GOT3 (cell line): ENCODE measurements at places on chromosomes 12 and 14.

DNA sequence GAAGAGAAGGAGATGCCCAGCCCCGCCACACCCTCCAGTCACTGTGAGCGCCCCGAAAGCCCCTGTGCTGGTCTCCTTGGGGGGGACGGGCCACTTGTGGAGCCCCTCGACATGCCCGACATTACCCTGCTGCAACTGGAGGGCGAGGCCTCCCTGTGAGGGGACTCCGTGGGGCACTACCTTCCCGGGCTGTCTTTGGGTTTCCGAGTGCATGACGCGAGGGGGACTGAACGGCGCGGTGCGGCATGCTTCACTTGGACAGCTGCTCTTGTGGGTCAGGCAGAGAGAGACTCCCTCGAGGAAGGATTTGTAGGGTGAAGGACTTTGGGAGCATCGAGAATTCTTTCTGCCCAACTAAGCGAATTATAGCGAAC lies 1.1 kb downstream of the CCDC184 start:
- DNase-seq: no peak

DNA sequence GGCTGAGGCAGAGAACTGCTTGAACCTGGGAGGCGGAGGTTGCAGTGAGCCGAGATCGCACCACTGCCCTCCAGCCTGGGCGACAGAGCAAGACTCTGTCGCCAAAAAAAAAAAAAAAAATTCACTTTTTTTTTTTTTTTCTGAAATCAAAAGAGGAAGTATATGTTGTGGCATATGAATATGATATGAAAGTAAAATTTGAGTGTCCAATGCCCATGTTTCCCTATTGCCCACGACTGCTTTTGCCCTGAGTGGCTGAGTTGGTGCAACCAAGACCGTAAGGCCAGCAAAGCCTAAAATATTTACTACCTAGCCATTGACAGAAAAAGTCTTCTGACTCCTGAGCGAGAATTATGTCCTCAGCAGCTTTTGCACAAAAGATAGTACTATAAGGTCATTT lies 101.7 kb upstream of the PARP11 start:
- no peak for DNase-seq

GRCh38 chr12:100860611-100861010 lies 66.0 kb downstream of the ANO4 start:
- no peak for DNase-seq

GRCh38 chr14:22039938-22040780 lies 366.5 kb upstream of the OR4E1 start:
- no peak for DNase-seq

DNA sequence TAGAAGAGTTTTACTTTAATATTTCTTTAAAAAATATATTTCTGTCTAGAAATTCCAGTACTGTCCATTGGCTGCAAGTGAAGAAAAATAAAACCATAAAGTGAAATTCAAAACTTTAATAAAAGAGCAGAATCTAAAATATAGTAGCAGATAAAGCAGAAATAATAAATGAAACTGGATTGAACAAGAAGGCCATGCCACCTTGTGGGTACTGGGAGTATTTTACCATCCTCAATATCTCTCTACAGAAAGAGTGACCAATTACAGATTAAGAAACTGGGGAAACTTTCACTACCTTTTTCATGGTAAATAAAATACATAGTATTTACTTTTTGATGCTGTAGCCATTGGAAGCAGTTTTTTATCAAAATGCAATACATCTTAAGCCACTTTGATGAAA lies 220.5 kb downstream of the BCAT1 start:
- DNase-seq: no peak

DNA sequence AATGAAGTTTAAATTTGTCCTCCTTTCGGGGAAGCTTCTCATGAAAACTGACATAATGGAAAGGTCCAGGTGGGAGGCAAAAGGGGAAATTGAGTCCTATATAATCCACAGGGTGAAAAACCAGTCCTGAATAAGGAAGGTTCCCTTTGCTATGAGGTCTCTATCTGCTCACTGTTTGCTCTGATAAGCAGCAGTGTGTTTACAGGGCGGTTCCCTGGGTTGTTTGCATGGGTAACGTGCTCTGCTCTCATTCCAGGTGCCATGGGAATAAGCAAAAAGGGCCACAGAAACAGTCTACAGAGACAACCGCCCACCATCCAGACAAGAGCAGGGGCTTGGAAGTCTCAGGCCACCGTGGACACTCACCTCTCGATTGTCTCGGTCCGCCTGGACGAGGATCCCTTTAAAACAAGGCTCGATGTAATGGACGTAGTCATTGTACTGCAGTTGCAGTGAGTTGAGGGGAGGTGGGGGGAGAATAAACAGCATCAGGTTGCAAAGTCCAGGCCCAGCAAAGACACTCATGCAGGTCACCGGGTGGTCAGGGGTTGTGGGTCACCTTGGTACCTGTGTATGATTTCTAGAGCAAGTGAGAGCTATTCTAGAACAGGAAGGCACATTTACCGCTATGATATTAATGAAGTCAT lies 32.7 kb downstream of the CACNA2D4 start:
- no peak for DNase-seq

DNA sequence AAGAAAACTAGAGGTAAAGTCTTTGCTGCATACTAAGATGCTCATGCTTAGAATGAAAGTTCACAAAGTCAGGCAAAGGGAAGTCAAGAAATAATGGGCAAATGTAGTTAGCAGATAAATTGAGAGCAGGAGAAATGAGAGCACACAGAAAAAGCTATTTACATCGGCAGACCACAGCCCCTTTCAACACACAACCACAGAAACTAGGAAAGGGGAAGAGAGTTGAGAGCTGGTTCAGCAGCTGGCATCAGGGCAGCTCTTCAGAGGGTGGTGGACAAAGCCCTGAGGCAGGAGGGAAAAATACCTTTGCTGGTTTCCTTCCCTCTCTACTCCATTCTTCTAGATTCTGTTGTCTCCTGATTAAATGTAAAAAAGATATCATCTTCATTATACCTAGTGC lies 95.4 kb upstream of the ANO4 start:
- no peak for DNase-seq

GRCh38 chr12:130076126-130076525 lies 86.1 kb upstream of the FZD10 start:
- no peak for DNase-seq

- DNase-seq: no peak
Observed at GRCh38 chr14:44490966-44491365, 16.1 kb downstream of the FSCB start.

DNA sequence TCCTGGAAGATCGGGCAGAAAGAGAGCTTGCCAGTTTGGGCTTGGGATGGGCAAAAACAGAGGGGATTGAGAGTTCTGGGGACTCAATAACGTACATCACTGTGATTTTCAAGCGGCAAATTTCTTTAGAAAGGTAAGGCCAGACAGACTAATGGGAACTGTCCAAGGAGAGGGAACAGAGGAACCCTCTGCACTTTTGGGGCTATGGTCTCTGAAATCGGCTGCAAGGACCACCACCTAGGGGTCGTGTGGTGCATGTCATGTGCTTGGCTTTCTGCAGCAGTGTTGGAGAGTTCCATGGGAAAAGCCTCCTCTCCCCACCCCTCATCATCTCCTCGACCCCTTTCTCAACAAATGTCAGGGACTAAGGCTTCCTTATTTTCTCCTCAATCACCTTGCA lies 79.6 kb downstream of the PPM1A start:
- DNase-seq: no peak

DNA sequence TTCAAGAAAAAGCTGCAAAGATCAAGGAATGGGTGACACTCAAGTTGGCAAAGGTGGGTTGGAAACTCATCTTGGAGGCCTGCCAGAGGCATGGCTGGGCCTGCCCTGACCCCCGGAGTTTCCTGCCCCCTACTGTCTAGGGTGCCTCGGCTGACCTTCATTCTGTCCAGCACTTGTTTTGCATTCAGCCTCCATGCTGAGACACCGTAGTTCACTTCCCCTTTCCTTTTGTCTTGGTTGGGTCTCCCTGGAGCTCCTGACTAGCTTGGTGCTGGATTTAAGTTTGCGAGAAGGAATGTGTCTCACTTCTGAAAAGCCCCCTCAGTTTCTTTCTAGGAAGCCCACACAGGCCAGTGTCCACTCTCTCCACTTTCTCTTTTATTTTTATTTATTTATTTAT lies 26.5 kb downstream of the PLEKHH1 start:
- DNase-seq: no peak

GRCh38 chr12:114986849-114987248 lies 302.9 kb upstream of the TBX3 start:
- DNase-seq: no peak

GRCh38 chr14:92549859-92550230 lies 36.3 kb downstream of the RIN3 start:
- DNase-seq: no peak

DNA sequence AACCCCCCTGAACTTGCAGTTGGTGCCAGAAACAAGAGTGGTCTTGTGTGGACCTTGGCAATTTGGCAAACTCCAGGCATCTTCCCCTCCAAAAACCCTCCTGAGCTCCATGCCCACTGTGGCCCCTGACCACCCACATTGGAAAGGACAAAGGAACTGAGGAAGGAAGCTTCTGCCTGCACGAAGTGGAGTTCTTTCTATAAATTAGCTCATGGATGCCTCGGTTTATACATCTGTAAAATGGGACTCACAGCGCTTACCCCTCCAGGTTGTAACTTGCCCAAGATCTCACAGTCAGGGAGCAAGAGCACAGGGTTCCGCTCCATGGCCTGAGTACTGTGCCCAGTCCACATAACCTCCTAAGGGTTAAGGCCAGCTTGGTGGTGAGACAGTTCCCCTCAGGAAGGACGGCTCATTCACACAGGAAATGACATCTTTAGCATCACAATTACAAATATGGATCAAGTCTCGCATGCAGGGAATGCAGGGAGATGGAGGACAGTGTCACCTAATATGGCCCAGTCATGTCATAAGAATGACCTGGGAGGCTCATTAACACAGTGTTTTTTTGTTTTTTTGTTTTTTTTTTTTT lies 66.6 kb downstream of the CLMN start:
- DNase-seq: no peak

DNA sequence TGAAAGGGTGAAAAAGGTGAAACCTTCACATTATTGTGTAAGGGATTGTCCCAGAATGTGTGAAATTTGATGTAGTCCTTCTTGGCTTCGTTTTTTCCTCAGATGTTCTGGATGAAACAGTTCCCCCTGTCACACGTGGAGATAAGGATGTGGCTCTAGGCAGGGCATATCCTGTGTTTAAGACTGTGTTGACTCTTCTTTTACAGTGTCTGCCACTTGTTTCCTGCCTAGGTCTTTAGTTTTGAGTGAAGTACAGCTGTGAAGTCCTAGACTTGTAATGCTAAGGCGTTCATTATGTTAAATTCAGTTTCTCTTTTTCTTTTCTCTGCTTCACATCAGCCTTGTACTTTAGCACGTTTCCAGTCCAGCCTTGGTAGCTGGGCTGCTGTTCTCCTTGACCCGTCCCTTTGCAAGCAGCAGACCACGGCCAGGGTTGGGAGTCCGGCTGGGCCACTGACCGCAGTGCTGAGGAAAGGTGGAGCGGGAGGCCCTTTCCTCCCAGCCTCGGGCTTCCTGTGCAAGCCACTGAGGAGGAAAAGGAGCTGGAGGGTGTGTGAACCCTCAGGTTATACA lies 59.1 kb downstream of the RASSF3 start:
- no peak for DNase-seq

- no peak for DNase-seq
Observed at GRCh38 chr14:101077481-101078074, 174.1 kb upstream of the RTL1 start.

- DNase-seq: no peak
Observed at GRCh38 chr12:102372087-102372486, 108.3 kb downstream of the IGF1 start.

- no peak for DNase-seq
Observed at GRCh38 chr12:51174501-51174900, 1.6 kb upstream of the TFCP2 start.

DNA sequence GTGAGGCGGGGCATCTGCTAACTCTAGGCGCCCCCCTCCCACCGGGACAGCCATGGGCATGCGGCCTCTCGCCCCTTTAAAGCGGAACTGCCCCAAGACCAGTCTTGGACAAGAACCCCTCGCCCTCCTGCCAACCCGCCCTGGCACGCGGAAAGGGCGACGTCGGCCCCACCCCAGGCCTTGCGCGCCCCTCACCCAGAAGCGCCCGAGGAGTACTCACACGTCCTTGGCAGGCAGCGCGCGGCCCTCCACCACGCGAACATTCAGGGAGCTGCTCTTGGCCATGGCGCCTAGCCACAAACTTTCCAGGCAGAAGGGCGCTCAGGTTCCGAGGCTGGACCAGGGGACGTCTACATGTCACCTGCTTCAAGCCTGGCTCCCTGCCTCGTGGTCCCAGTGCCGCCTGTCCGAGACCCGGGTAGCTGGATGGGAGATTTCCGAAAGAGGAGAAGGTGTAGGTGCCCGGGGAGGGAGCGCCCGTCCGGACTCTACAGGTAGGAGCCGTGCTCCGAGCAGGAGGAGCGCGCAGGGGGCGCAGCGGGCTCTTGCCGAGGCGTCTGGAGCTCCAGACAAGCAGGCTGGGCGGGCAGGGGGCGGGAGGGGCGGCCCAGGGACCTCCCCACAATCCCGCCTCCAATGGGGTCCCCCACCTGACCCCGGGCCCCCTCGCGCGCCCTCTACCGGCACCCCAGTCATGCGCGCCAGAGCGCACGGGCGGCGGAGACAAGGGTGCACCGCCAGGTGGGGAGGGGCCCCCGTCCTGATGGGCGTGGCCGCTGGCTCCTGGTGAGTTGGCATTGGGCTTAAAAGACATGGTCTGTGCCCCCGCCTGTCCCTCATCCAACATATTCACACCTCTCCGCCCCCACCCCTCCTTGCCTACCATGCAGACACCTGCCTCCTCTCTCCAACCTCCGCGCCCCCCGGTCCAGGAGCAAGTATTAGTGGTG lies at the start of gene RASAL1:
Gene RASAL1 (minus strand): TSS at position 584 of the 950 bp plus-strand sequence. CDS start 299 bp downstream, at position 285.
- DNase-seq: no peak

GRCh38 chr14:64417055-64417770 lies 29.1 kb downstream of the MTHFD1 start:
- no peak for DNase-seq

DNA sequence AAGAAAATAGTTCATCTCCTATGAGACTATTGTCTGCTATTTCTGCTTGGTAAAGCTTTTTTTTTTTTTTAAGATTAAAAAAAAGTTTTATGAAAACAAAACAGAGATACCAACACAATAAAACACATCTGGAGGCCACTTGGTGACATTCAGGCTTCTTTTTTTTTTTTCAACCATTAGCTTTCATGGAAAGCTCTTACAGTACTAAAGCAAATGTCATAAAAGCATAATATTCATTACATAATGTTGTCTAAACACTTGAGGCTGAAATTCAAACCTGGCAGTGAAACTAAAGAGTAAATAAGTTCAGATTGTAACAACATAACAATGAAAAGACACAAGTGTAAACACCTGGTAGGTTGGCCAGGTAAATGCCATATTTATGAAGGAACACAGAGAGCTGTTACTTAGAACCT lies 14.7 kb downstream of the PRICKLE1 start:
- DNase-seq: no peak
